Vagina (tissue), 2 donors: ENCODE measurements at places on chromosomes 1 and 21.

DNA sequence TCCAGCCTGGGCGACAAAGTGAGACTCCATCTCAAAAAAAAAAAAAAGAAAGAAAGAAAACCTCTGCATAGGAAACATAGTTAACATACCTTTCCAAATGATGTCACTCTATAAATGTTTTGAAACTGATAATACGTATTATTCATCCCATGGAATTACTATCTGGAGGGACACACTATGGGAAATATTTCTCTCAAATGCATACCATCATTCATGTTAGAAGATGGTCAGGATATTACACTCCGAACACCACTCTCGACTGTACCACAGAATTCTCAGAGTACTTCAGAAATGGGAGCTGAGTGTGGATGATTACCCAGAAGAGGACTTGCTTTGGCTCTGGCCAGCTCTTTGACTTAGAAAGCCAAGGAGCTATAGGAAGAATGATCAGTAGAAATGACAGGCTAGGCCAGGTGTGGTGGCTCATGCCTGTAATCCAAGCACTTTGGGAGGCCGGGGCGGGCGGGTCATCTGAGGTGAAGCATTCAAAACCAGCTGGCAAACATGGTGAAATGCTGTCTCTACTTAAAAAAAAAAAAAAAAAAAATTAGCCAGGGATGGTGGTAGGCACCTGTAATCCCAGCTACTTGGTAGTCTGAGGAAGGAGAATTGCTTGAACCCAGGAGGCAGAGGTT is 5.2 kb upstream of the LIN28A start:
- no peak for DNase-seq

DNA sequence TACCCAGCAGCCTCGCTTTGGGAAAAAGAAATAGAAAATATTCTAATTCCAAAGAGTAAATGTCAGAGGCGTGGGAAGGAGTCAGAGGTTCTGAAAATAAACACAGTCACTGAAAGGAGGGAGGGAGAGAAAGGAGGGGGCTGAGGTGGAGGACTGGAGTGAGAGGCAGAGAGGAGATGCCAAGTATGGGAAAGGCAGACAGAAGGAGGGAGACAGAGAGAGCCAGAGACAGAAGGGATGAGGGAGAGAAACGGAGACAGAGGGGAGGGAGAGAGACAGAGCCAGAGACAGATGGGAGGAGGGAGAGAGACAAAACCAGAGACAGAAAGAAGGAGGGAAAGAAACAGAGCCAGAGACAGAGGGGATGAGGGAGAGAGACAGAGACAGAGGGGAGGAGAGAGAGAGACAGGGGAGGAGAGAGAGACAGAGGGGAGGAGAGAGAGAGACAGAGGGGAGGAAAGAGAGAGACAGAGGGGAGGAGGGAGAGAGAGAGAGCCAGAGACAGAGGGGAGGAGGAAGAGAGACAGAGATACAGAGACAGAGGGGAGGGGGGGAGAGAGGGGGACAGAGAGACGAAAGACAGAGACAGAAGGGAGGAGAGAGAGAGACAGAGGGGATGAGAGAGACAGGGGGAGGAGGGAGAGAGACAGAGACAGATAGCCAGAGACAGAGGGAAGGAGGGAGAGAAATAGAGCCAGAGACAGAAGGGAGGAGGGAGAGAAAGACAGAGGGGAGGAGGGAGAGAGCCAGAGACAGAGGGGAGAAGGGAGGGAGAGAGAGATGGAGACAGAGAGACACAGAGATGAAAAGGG is 525.5 kb downstream of the MATN1 start:
- peak; percentile 84 for DNase-seq

- no peak for DNase-seq
These were observed 25.8 kb downstream of the MACO1 start for GRCh38 chr1:25456502-25456901.

GRCh38 chr21:20661246-20661645 is 337.0 kb upstream of the NCAM2 start:
- no peak for DNase-seq

GRCh38 chr1:94739521-94740061 is 80.6 kb upstream of the SLC44A3 start:
- no peak for DNase-seq

DNA sequence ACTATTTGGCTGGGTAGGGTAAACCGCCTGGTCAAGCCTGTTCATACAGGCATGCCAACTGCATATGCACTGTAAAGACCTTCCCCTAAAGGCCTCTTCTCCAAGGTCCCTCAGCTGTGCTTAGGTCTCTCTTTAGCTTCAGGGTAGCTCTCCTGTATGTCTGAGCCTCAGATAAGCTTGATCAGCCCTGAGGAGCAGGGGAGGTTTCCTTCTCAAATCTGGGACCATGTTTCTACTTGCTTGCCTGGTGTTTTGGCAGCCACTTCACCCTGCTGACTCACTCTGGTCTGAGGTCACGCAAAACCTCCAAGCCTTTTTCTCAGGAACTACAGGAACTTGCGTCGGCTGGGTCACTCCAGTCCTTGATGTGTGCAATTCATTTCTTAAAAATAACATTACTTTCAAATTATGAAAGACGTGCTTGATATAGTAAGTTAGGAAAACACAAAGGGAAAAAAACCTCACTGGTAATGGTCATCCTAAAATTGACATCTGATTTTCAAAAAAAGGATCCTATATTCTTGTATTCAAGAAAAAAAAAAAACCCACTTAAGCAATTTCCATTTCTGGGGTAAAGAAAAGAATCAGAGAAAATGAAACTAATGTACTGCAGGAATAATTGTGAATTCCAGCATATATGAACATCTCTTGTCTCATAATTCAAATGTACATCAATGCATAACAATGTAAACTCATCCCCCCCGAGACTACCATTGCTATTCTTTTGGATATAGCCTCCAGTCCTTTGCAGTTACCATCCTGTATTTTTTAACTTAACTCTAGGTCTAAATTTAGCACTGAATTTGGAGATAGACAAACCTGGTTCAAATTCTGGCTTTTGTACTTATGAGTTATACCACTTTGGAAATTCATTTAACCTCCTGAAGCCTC is 24.8 kb upstream of the RNF19B start:
- DNase-seq, result peak; percentile 94

DNA sequence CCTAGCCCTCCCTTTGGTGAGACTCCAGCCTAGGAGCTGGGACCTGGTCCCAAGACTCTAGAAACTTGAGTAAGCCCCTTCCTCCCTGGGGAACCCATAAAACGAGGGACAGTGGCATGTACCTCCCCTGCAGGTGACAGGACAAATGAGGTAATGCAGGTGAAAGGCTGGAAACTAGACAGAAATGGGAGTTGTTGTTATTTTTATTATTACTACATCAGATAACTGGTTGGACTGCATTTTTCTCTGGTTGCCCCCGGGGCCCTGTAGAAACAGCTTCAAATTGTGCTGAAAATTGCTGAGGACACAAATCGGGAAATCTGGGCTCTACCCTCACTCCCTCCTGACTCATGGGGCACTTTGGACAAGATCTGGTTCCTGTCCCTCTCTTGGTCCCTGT is 132.3 kb upstream of the WNT4 start:
- no peak for DNase-seq

- DNase-seq, result no peak
These were observed 1359.1 kb upstream of the ADGRL2 start for GRCh38 chr1:80441664-80442063.

- DNase-seq, result no peak
These were observed 25.5 kb upstream of the LYST start for GRCh38 chr1:235892202-235892601.

- DNase-seq, result no peak
These were observed 68.7 kb downstream of the KCTD3 start for GRCh38 chr1:215635827-215636226.

DNA sequence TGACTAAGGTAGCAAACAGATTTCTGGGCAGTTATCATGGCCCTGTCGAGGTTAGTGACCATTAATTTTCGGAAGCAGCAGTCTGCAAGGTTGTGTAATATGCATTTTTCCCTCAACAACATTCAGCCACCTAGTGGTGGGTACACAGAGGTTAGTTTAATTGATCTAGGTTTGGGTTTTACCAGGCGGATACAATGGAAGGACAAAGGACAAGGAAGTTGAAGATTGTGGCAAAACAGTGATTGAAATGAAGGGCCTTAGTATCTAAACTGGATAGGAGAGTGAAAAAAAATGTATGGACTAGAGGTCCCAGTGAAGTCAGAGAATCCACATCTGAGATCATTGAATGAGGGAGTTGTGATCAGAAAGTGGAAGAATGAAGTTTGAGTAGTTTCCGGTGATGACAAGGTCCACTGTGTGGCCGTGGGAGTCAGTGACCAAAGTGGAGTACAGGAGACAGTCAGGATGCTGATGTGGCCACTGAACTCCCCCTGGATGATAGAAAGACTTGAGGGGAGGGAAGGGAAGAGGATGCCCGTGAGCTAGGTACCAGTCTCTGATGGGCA is 2.8 kb downstream of the ARMH1 start:
- no peak for DNase-seq

GRCh38 chr1:182143154-182143657 is 81.7 kb upstream of the ZNF648 start:
- DNase-seq, result no peak

DNA sequence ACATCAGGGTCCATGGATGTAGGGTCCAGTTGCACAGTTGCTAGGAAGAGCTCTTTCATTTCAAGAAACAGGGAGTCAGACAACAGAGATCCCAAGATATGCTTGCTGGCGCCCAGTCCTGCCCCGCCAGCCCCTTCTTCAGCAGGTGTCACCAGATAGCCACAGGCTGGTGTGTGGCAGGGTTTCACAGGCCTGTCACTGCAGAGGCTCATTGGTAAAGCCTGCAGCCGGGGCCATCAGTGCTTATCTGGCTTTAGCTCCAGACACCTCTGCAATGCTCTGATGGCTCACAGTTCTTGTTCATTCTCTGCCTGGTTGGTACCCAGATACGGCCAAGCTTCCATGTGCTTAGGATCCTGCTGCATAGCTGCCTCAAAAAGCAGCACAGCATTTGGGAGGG is 12.4 kb upstream of the ZNF124 start:
- no peak for DNase-seq

DNA sequence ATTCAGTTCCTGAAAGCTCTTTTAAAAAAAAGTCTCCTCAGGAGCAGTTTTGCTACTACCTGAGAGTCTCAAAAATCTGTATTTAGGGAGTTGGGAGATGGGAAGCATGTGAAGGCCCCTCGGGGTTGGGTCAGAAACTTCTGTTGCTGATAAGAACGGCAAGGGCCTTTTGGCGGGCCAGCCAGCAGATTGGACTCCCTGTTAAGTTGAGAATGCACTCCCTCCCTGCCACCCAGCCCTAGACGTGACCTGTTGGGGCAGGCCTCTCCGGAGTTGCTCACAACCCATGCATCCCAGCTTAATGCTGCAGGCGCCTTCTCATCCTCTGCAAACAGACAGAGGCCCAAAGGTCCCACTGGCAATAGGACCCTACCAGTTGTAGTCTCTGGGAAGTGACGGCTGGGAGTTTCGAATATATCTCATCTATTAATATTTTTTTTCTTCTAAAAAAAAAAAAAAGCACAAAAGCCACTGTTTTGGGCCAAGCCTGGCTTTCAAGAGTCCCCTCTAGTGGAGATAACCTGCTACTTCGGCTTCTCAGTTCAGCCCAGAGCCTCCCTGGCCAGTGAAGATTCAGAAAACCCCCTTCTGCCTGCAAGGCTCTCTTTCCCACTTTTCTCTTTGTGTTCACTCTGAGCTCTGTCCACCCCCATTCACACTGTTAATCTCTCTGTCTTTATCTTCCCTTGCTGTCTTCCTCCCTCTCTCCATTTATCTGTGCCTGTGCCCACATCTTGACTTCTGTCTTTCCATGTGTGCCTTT is 5.3 kb downstream of the PLXNA2 start:
- no peak for DNase-seq

GRCh38 chr1:204621396-204621795 is 64.1 kb downstream of the LRRN2 start:
- no peak for DNase-seq
